IPS DF 19.7 (cell line): ENCODE measurements at places on chromosomes 7 and 10.

GRCh38 chr10:84335516-84335915, 7.1 kb downstream of the CCSER2 start:
- DNase-seq, result no peak

DNA sequence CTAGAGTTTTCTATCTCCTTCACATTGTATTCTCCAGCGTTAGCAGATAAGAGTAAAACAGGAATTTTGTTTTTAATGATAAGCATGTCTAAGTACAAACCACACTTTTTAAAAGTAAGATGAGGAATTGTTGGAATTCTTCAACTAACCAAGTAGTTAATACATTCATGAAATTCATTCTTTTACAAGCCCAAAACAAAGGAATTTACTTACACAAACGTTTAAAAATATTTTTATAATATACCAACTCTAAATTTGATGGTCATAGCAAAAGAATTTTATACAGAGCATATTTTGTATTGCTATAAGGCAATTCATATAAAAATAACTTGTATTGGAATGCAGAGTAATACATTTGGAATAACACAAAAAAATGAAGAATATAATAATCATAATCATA, 51.3 kb downstream of the TWIST1 start:
- DNase-seq, result no peak

DNA sequence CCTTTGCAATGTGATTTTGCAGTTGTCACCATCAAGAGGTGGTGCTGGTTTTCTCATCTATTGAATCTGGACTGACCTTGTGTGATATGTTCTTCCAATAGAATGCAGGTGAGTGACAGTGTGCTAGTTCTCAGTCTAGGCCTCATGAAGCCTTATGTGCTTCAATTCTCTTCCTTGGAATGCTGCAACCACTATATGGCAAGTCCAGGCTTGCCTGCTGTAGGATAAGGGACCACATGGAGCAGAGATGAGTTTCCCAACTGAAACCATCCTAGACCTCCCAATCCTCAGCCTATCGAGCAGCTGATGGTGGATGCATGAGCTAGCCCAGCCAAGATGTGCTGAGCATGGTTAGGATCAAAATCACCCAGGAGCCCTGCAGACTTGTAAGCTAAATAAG, 32.6 kb upstream of the ARHGAP21 start:
- DNase-seq, result no peak

GRCh38 chr10:12308736-12309375, 40.5 kb upstream of the CAMK1D start:
- no peak for DNase-seq

- DNase-seq, result no peak
Measured at GRCh38 chr7:33645104-33645503, 260.2 kb upstream of the BMPER start.

GRCh38 chr7:39659356-39660013, 36.1 kb downstream of the RALA start:
- no peak for DNase-seq

DNA sequence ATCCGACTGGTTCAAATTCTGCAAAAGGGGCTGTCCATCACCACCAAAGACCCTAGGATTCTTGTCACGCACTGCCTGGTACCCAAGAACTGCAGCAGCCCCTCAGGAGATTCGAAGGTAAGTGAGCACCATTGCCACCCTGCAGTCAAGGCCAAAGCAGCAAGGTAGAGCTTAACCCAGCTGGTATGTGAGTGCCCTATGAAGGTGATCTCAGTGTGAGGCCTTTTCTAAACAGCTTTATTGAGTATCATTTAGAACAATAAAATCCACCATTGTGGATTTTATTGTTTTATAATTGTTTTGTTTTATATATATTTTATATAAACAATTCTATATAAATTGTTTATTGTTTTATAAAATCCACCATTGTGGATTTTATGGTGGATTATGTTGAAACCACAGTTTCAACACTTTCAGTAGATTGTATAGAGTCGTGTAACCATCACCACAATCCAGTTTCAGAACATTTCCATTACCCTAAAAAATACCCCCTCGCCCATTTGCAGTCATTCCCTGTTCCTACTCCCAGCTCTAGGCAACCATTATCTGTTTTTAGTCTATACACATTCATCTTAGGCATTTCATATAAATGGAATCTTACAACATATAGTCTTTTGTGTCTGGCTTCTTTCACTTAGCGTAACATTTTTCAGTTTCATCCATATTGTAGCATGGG, 20.1 kb upstream of the CALU start:
- DNase-seq, result no peak

- no peak for DNase-seq
Measured at GRCh38 chr10:102163342-102163989, 11.3 kb downstream of the NOLC1 start.

GRCh38 chr10:99325281-99325680, 3.9 kb upstream of the CNNM1 start:
- no peak for DNase-seq

- no peak for DNase-seq
Measured at GRCh38 chr7:828793-829561, 3.3 kb upstream of the SUN1 start.

GRCh38 chr7:67916571-67917436, 920.2 kb downstream of the TYW1 start:
- DNase-seq, result no peak

DNA sequence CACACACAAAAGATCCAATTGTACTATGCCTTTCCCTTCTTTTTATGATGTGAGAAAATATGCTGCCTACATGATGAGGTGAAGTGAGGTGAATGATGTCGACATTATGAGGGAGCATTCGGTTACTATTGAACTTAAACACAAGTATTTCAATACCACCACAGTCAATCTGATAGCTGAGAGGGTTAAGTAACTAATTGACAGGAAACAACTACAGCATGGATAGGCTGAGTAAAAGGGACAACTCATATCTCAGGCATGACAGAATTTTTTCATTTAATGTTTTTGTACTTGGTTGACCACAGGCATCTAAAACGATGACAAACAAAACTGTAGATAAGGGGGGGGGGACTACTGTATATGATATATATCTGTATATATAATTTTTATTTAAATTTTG, 488.9 kb downstream of the SH2D4B start:
- no peak for DNase-seq

GRCh38 chr10:23742368-23742767, 303.5 kb downstream of the OTUD1 start:
- no peak for DNase-seq

GRCh38 chr7:24968165-24968564, 11.8 kb downstream of the OSBPL3 start:
- no peak for DNase-seq

DNA sequence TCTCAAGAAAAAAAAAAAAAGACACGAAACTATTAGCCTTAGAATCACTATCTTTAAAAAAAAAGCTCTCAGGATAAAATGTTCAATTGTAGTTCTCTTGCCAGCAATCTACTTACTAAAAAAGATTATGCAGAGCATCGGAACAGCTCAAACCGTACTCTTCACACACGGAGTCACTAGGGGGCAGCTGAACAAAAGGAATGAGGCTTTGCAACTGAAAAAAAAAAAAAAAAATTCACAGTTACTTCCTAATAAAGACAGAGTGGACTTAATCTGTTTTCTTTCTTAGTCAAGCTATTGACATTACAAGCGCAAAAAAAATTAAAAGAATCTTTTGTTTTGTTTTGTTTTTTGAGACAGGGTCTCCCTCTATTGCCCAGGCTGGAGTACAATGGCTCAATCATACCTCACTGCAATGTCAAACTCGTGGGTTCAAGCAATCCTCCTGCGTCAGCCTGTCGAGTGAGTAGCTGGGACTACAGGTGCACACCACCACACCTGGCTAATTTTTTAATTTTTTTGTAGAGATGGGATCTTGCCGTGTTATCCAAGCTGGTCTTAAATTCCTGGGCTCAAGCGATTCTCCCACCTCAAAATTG, 11.5 kb downstream of the PMS2 start:
- no peak for DNase-seq

GRCh38 chr7:136309407-136309806, 332.2 kb upstream of the MTPN start:
- no peak for DNase-seq

- DNase-seq, result no peak
Measured at GRCh38 chr7:142793156-142793555, 22.4 kb downstream of the PRSS2 start.

DNA sequence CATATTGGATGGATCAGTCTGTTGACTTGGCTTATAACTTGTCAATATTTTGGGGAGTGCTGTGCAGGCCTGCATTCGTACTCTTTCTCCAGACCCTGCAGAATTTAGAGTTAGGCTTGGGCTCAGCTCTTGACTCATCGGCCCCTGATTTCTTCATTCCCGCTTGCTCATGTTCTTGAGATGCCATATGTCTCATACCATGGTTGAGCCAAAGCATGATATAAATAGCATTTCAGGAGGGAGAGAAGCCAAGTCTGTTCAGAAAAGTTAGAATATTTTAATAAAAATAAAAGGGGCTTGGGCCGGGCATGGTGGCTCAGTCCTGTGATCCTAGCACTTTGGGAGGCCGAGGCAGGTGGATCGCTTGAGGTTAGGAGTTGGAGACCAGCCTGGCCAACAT, 898.1 kb downstream of the TYW1 start:
- DNase-seq, result no peak

- DNase-seq, result no peak
Measured at GRCh38 chr10:124802313-124802675, 675 bp downstream of the ABRAXAS2 start.

GRCh38 chr7:48042636-48043035, 7.3 kb downstream of the C7orf57 start:
- no peak for DNase-seq

DNA sequence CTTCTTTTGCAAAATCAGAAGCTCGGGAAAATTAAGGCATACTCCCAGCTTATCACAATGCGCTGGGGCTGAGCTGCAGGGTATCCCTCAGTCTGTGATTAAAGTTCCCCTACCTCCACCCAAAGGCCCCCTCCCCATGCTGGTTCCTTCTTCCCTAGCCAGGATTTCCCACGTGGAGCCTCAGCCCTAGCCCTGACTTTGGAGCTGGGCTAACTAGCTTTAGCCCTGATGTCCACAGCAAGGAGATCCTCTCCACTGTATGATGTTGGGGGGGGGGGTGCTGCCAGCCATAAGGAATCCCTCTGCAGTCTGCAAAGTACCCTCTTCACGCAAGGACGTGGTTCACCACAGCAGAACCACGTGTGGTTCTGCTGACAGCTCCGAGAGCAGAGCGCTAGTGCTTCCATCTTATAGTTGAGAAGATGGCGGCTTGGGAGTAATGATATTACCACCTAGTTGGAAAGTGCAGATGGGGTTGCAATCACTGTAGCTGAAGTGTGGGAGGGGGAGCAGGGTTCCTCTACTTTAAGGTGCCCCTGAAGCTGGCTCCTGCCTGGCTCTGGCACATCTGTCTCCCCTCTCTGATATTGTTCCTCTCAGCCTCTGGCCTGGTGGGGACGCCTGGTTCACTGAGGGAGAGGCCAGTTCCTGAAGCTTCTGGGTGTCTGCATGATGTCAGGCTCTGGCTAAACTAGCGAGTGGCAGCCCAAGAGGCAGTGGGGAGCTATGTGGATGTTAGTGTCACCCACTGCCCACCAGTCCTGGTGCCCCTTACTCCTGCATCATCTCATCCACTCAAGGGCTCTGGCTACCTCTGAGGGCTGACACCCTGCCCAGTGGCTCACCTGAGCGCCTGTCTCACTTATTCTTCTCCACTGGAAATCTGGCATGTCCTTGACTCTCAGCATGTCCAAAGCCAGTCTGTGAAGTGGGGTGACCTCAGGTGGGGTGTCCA, 270.7 kb downstream of the RPS24 start:
- DNase-seq, result no peak

GRCh38 chr7:131511774-131512535, 44.5 kb downstream of the PODXL start:
- DNase-seq, result no peak

DNA sequence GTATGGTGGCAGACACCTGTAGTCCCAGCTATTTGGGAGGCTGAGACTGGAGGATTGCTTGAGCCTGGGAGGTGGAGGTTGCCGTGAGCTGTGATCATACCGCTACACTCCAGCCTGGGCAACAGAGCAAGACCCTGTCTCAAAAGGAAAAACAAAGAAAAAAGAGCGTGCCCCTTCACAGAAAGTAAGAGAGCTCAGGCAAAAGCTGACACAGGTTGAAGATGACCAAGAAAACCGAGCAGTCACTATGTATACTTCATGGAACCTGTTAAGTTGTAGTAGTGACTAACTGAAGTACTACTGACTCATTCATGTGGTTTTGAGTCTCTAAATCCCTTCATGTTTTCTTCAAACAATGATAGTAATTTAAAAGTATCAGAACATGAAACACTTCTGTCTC, 1.2 kb upstream of the PRRT4 start:
- DNase-seq, result no peak

GRCh38 chr10:66550351-66550750, 375.5 kb upstream of the LRRTM3 start:
- no peak for DNase-seq

- DNase-seq, result no peak
Measured at GRCh38 chr10:6988654-6989053, 408.6 kb upstream of the PRKCQ start.

- DNase-seq, result no peak
Measured at GRCh38 chr10:17394854-17395253, 59.5 kb downstream of the ST8SIA6 start.

DNA sequence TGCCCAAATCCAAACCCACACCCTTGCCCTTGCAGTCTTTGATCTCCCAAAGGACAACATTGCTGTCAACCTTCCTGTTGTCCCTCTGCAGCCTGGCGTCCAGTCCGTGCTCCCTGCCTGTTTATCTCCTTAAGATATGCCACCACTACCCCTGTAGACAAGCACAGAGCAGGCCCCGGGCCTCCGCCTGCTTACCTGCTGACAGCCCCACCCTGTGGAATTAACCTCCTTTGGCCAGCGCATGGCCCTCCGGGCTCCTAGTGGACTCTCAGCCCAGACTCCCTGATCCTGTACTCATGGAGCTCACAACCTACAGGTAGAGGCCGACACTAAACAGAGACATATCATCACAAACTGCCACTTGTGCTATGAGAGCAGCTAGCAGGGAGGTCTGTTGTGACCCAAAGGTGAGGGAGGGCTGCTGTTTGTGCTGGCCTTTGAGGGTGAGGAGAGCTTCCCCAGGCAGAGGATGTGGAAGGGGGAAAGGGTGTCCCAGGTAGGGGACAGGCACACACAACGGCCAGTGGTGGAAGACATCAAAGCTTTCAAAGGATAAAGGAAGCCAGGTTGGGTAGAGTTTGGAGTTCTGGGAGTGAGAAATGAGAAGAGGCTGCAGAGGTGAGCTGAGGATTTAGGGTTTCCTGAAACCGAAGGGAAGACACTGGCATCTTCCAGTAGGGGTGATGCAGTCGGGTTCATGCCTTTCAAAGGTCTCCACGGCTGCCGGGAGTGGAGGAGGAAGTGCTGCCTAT, 174.5 kb upstream of the ZMIZ1 start:
- DNase-seq, result no peak

DNA sequence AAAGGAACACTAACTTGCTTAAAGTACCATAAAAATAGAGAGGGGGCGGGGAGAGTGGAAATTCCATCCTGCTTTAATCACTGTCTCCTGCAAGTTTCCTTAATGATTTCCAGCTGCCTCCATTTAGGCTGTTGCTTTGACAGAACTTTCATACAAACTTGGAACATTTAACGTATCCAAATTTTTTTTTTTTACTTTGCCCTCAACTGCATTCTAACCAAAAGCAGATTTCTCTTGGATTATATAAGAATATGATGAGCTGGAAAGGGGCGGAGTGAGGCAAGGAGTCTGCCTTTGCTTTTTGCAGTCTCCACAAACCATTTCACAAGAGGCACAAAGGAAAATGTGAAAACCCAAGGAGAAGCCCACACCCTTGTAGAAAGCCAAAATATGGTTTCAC, 46.6 kb upstream of the COL1A2 start:
- DNase-seq, result no peak
